Activated naive CD4-positive, alpha-beta T cell treated with anti-CD3 and anti-CD28 coated beads for 36 hours (primary cell): ENCODE measurements at places on chromosomes 12 and 14.

DNA sequence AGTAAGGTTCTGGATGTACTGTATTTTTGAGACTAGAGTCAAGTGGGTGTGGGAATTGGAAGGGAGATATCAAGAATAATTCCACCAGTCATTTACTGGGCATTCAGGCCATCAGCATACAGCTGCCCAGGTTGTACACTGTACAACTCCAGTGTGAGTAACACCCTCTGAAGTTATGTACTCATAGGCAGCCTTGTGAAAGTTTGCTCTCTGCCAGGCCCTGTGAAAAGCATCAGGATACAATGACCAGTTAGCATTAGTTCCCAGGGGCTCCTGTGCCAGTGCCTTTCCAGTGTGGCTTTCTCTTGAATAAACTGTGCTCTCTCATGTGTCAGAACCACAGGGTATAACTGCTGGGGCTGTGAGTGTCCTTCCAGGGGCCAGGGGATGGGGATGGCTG is 89.7 kb downstream of the LGMN start:
- DNase-seq: no peak

GRCh38 chr12:77130193-77130592 is 64.8 kb upstream of the E2F7 start:
- DNase-seq: no peak

DNA sequence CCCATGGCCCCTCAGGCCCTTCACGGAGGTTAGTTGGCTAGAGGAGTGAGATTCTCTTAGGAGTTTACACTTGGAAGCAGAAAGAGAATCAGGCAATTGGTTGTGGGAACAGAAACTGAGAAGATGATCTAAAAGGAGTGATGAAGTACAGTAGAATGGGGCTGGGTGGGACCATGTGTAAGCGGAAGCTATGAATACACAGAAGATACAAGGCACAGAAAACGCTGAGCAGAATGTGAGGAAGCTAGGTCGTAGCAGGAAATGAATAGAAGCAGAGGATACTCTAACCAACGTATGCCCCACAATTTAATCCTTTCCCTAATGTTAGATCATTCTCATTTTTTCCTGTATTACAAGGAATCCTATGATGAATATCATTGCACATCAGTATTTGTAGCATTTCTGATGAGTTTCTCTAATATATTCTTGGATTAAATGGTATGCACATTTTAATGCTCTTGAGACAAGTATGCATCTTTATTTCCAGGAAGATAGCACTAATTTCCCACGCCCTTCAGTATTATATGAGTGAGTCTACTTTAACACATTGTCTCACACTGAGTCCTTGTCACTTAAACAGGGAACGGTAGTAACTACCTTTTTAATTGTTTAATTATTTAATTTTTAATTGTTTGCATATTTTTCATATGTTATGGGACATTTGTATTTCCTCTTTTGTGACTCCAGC is 273.2 kb downstream of the APAF1 start:
- no peak for DNase-seq

DNA sequence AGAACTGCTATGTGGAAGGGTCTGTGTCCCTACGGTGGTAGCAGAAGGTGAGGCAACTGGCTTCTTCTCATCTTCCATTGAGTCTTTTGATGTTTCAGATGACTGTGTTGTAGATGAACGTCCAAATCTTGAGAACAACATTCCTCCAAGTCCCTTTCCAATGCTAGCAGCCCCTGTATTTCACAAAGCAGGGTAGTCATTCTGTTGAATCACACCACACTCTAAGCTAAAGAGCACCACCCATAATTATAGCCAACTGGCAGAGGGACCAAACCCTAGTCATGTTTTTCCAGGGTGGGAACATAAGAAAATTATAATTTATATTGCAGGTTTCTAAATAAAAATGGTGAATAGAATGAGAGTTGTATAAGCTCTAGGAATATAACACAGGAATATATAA is 98.7 kb downstream of the DDHD1 start:
- DNase-seq: no peak

GRCh38 chr12:85809500-85809899 is 26.7 kb downstream of the RASSF9 start:
- DNase-seq: no peak

DNA sequence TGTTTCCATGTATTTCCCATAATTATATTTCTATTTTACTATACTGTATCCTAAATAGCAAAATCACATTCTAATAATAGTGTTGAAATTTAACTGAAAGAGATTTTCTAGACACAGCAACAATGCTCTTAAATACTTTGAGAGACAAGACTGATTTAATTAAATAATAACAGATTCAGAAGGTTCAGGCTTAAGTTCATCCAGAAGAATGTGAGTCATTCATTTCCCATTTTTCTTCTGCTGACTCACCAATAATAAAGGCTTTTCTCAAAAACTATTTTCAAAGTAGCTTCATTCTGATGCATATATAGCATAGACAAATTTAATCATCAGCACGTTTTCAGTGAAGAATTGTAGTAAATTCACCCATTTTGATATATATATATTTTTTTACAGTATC is 481.4 kb downstream of the MDGA2 start:
- DNase-seq: no peak

DNA sequence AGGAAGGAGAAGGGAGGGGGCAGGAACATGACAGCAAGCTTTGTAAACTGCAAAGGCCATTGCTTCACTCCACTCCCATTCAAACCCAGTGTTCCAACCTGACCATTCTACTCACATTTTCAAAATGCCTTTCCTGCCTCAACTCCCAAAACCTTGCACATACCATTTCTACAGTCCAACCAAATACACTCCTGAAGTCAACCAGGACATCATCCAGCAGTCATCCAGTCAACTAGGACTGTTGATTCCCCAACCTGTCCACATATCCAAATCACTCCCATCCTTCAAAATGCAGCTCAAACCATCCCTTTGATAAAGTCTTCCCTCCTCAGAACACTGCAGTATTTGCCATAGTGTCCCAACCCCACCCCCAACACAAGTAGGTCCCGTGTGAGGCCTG is 2.9 kb downstream of the SMUG1 start:
- no peak for DNase-seq

DNA sequence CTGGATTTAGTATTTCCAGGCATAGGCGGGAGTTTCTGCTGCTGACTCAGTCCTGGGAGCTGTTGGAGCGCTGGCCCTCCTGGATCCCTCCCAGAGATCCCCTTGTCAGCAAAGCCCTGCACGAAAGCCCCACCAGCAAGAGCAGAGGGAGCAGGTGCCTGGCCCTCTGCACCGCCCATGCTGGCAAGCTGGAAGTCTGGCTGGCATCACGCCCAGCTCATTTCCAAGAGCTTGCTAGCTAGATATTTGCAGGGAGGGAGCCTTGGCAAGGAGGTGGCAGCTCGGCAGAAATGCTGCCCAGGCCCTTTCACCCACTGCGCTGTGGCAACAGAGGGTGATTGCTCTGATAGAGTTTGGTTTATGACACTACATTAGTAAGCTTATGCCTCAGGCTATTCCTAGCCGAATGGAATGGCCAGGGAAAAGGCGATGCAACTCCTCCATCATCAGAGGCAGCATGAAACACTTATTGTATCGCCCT is 193.9 kb downstream of the EMP1 start:
- DNase-seq: no peak

DNA sequence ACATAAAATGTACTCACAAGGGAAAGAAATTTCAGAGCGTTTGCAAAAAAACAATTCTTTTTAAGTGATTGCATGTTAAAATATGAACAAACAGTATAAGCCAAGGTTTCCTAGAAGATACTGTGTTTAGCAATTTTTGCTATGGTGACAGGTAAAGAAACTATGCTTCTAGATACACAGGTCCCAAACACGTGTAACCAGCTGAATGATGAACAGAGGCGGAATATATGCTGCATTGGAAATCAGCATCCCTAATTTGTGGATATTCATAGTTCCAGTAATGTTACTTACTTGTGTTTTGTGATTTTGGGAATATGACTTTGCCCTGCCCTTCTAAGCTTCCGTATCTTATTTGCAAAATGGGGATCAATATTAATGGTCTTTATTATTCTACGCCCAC is 326.3 kb upstream of the DIO2 start:
- DNase-seq: no peak

- no peak for DNase-seq
Measured at GRCh38 chr12:82474181-82474797, 116.0 kb downstream of the METTL25 start.

DNA sequence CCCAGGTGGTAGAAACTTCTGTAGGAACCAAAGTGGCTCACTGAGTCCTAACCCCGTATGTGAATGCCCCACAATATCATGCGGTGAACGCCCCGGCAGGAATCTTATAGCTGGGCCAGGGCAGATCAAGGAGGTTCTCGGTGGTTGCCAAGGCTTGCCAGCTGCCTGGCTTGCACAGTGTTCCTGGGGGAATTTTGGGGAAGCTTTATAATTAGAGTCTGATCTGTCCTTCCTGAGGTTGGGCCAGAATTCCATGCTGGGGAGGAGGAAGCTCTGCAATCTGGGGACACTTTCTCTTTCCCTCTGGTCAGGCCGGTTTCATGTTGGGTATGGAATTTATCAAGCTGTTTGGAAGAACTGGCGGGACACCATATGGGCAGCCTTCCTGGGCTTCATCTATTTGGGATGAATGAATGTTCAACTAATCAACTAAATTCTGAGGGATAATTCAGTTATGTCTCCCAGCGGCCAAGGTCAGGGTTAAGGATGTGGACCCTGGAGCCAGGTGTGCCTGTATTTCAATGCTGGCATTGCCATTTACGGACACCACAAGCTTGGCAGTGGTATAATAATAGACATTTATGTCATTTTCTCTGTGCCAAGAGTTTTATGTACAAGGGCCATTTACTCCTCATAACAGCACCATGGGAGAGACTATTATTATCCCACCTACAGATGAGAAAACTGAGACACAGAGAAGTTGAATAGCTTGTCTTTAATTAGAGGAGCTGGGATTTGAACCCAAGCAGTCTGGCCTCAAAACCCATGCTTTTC is 54.3 kb downstream of the SVOP start:
- no peak for DNase-seq

DNA sequence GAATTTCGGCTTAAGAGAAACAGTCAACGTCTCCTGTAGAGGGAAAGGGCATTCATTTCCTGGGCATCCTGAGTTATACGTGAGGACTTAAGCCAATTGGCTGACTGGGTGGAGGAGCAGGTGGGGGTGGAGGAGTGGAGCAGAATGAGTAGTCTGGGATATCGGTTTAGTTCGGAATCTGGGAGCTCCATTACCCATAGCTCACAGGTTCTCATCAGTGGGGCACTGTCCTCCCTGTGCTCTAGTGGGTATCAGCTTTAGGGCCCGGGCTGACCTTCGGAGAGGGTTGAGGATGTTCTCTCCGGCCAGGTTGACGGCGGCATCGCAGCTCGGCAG is 704 bp downstream of the SDR39U1 start:
- peak; percentile 36 for DNase-seq

GRCh38 chr12:10891937-10892336 is 7.9 kb upstream of the PRH1 start:
- no peak for DNase-seq

- no peak for DNase-seq
Measured at GRCh38 chr12:79370021-79370420, 320.7 kb downstream of the PAWR start.

- no peak for DNase-seq
Measured at GRCh38 chr12:117241697-117242096, 51.4 kb upstream of the FBXO21 start.

GRCh38 chr12:89166121-89166520 is 186.2 kb downstream of the DUSP6 start:
- DNase-seq: no peak

- no peak for DNase-seq
Measured at GRCh38 chr12:43653289-43653915, 101.4 kb upstream of the ADAMTS20 start.

GRCh38 chr14:64948612-64949210 is 6.2 kb upstream of the GPX2 start:
- DNase-seq: no peak

DNA sequence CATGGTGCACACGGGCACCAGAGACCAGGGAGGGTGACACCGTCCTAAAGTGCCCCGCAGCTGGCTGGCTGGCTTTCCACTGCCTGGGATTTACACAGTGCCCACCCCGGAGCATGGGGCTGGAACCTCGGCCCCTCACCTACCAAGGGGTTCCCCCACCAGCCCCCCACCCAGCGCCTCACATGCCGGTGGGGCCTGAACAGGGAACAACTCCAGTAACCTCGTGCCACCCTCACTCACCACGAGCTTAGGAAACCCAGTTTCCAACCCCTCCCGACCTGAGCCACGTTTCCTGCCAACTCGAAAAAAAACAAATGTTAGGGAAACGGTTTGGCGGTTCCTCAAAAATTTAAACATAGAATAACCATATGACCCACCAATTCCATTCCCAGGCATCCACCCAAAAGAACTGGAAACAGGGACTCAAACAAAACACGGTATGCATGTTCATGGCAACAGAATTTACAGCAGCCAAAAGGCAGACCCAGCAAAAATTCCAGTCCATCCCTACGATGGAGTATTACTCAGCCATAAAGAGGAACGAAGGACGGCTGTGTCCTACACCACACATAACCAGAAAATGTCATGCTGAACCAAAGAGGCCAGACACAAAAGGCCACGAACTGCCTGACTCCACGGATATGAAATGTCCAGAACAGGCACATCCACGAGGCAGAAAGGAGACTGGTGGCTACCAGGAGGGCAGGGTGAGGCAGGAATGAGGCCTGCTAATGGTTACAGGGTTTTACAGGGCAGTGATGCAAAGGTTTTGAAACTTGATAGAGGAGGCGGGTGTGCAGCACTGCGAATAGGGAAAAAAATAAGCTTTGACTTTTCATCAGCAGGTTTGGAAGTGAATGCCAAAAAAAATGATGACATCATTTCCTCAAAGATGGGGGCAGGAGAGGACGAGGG is 68.9 kb downstream of the NCOR2 start:
- no peak for DNase-seq

GRCh38 chr12:119069147-119069642 is 87.9 kb downstream of the SRRM4 start:
- no peak for DNase-seq

GRCh38 chr14:61516964-61517653 is 178.2 kb upstream of the HIF1A start:
- DNase-seq: no peak

DNA sequence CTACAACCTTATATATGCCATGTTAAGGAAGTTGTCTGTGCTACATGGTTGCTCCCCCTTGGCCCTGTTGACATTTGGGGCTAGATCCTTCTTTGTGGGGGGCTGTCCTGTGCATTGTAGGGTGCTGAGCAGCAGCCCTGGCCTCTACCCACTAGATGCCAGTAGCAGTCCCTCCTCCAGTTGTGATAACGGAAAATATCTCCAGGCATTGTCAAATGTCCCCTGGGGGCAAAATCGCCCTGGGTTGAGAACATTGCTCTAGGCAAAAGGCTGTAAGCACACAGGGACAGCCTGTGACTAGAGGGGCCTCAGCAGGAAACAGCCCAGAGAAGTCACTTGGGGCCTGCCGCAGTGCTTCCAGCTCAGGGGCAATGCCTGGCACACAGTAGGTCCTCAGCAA is 1100.3 kb downstream of the BCL11B start:
- DNase-seq: no peak

DNA sequence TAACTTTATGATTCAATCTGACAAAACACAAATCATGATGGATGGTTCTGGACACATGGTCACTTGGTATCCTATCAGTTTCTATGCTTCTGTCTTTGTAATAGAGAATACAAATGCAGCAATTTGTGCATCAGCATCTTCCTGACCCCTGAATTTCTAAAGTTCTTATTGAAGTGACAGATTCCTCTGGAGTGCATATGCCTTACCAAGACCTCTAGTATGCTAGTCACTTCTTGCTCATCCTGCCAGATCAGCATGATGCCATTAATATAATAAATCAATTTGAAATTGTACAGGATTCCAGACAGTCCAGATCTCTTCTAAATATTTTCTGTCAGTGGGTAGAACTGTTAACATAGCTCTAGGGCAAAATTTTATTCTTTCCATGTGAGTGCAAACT is 40.6 kb upstream of the GLIPR1 start:
- no peak for DNase-seq

GRCh38 chr12:121227294-121227693 is 17.4 kb downstream of the P2RX4 start:
- DNase-seq: no peak
